ENCODE measurements at places on chromosomes 4 and X. TPM values are rescaled to one million over a fixed set of nuclear protein-coding genes. Genes with fewer than 3 reads are reported as not detected.

The TCP11X2 gene
- total RNA-seq, result not detected

The CXCL8 gene
- 842 TPM for total RNA-seq

The TMSB15B gene
- 25.2 TPM for total RNA-seq

The SYN1 gene
- total RNA-seq, result 3.5 TPM

The XPNPEP2 gene
- total RNA-seq, result 1.3 TPM

The AFF2 gene
- total RNA-seq, result 0.16 TPM

The SMAD1 gene
- 35.1 TPM for total RNA-seq

The USP27X gene
- 2.6 TPM for total RNA-seq

The IL3RA gene
- total RNA-seq, result 0.13 TPM

The H2BW2 gene
- not detected for total RNA-seq

The MID2 gene
- 6.4 TPM for total RNA-seq

The IL13RA2 gene
- total RNA-seq, result 1.3 TPM

The MAGEA3 gene
- total RNA-seq, result not detected

The CTAG1B gene
- total RNA-seq, result not detected

The GATA1 gene
- not detected for total RNA-seq

The POF1B gene
- not detected for total RNA-seq

The FSTL5 gene
- 0.13 TPM for total RNA-seq

The DUSP21 gene
- total RNA-seq, result not detected

The RWDD4 gene
- 20.9 TPM for total RNA-seq

The ASB9 gene
- total RNA-seq, result not detected

The ADAMTS3 gene
- total RNA-seq, result 2.1 TPM

The MAGEC3 gene
- total RNA-seq, result not detected

The SRPX gene
- total RNA-seq, result 186 TPM

The PAGE5 gene
- not detected for total RNA-seq

Data from epithelial cell of alveolus of lung (primary cell).